ENCODE measurements at places on chromosomes 1 and 21.
A peak's percentile ranks its signal among the peaks of the same experiment; 100 is the strongest.

DNA sequence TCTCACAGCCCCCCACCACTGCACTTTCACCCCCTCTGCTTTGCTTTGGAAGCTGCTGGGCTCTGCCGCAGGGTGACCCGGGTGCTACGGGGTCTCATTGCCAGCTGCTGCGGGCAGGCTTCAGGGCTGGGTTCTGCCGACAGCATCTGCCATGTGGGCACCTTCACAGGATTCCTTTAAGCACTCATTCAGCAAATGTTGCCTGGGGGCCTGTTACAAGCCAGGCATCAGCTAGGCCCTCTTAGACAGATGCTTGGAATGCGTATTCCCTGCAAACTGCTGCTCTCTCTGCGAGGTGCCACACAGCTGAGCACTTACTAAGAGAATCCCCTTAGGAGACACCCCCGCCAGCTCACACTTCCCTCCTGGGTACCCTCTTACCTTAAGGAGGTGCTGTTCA lies 29.2 kb downstream of the COL16A1 start:
- DNase-seq = no peak

GRCh38 chr1:41917835-41918449 lies 780 bp downstream of the HIVEP3 start:
- DNase-seq = peak; percentile 64

GRCh38 chr1:53024117-53024516 lies 37.9 kb upstream of the PODN start:
- DNase-seq = no peak

GRCh38 chr1:43381612-43382011 lies 8.0 kb downstream of the MED8 start:
- DNase-seq = no peak

- DNase-seq = no peak
These were observed 33.5 kb downstream of the EPHA2 start for GRCh38 chr1:16122350-16122881.

- no peak for DNase-seq
These were observed 6.6 kb upstream of the C2CD2 start for GRCh38 chr21:41960386-41960785.

DNA sequence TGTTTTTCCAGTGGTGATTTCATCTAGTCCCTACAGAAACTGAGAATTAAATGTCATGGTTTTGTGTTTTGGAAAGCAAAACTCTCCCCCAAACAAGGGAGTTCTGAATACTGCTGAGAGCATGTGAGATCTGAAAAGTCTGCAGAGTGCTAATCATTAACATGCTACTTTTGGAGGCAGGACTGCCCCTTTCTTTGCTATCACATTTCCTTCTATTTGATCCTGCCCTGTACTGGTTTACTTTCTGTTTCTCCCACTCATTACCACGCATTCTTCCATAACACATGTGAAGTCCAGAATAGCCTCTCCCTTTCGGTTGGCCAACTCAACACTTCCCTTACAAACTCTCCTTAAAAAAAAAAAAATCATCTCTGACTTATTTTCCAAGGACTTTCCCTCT lies 63.6 kb downstream of the GADD45A start:
- DNase-seq = no peak

DNA sequence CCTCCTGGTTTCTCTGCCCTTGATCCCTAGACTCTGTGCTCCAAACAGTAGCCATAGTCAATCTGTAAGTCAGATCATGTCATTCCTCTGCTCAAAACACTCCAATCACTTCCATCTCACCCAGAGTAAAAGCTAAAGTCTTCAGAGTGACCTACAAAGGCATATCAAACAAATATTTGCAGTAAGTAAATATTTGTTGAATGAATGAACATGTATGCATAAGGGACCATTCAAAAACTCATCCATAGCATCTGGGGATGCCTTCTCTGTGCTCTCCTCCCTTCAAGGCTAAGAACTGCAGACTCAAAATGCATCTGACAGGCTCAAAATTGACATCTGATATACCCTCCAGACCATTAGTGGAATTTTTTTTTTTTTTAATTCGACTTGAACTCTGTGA lies 18.1 kb upstream of the AK5 start:
- DNase-seq = no peak

GRCh38 chr1:51953079-51953478 lies 37.4 kb downstream of the RAB3B start:
- no peak for DNase-seq

DNA sequence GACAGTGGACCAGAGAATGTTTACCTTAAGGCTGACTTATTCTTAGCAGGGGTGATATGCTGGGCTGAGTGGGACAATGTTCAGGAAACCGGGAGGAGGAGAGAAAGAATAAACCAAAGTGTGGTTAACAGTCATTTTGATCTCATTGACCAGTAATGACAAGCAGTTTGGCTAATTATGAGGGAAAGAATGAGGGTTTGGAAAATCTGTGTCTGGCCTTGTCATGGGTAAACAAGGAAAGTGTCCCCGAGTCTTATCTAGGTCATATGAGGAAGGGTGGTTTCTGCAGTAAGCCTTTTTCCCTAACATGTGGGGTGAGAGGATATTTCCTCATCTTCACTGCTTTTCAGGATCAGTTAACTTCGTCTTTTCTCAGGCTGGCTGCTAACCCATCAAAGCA lies 155.0 kb downstream of the TPR start:
- no peak for DNase-seq

- no peak for DNase-seq
These were observed 47.4 kb downstream of the GFI1 start for GRCh38 chr1:92439291-92439690.
